Stimulated activated CD4-positive, alpha-beta T cell treated with anti-CD3 and anti-CD28 coated beads, Interleukin-2, amount 100 ng/mL, for 48 hours (primary cell): ENCODE measurements at places on chromosomes 1 and 21.

DNA sequence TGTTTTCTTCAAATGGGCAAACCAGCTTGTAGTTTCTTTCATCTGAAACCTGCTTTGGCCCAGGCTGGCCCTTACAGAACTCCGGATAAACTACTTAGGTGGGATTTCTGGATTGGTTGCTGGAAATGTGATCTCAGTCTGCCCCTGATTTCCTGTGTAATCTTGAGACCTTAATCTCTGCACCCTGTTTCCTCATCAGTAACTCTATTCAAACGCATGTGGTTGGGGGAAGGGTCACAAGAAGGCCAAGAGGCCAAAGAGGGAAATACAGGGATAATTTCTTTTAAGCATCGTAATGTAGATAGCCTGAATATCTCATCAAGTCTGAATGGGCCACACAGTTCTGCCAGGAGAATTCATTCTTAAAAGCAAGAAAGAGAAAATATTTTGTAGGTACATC lies 483.6 kb downstream of the LTN1 start:
- no peak for DNase-seq

DNA sequence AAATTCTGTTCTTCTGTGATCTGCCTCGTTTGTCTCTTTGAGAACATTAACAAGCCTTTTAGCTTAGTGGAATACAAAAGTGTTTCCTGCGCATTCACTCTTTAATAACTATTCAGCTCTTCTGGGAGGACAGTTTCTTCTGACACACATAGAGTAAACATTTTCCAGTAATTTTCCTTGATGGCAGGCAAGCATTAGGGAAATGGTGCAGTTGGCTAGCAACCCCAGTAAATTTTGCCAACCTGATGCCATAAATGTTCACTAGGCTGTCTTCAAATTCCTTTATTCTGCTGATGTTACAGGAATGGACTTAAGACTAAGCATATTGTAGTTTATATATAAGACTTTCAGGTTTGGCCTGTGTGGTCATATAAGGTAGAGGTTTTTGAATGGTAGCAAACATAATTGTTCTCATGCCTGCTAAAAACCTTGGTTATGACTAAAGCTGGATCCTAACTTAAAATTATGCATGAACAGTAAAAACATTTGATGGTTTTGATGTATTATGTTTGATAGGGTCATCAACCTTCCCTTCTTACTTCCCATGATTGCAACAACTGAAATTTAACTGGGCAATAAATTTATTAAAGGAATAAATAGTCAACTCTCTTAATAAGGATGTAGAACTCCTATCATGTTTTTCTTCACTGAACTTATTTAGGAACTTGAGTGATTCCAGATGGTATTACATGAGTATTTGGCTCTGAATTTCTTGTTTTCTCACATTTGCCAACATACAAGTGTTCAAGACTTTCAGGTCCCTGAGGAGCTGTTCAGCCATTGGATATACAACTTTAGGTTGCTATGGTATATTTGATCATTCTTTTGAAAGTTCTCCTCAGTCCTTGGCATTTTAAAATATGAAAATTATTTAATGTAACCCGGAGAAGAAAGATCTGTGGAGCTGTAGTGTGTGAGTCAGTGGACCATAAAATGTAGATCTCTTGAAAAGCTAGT lies 223.4 kb downstream of the FMN2 start:
- no peak for DNase-seq

- no peak for DNase-seq
Observed at GRCh38 chr1:234603221-234604204, 6.5 kb downstream of the IRF2BP2 start.

DNA sequence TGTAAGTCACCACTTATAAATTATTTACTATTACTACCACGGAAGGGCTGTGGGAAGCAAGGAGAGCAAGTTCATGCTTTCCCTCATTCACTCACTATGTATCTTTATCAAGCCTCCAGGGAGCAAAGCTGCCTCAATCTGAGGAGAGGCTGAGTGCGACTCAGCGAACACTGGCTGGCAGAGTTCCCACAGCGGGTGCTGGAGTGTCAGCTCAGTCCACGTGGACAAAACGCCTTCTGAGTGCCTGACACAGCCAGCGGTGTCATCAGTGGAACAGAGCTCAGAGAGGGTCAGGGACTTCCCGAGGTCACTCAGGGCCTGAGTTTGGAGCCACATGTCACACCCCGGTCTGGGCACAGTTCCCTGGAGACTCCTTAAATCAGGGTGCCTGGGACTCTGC lies 16.9 kb downstream of the MATN1 start:
- DNase-seq, result no peak

GRCh38 chr1:20732071-20732587 lies 374 bp downstream of the SH2D5 start:
- DNase-seq, result peak; percentile 38

- DNase-seq, result no peak
Observed at GRCh38 chr1:218482683-218483082, 137.5 kb downstream of the TGFB2 start.

GRCh38 chr1:153608742-153609584 lies 4.0 kb downstream of the S100A16 start:
- DNase-seq, result no peak

GRCh38 chr1:164480285-164480907 lies 78.6 kb upstream of the PBX1 start:
- no peak for DNase-seq

GRCh38 chr1:235775246-235775860 lies 91.4 kb downstream of the LYST start:
- DNase-seq, result no peak

DNA sequence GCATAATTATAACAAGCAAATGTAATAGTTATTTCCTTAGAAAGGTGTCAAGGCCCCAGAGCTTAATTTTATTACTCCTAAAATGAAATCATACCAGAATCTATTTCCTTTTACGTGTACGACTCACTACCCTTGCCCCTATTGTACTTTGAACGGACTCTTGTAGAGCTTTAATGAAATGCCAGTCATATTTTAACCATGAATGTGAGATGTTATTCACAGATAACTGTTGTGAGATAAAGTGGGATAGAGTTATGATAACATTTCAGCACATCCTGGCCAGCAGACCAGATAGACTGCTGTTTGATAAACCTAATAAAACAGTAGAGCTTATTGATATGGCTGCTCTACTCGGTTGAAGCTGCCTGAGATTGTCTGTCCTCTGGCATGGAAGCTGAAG lies 500.8 kb upstream of the PBX1 start:
- DNase-seq, result no peak

- DNase-seq, result no peak
Observed at GRCh38 chr1:240831191-240831631, 219.3 kb upstream of the GREM2 start.

- no peak for DNase-seq
Observed at GRCh38 chr1:36913016-36913415, 121.3 kb downstream of the GRIK3 start.

- no peak for DNase-seq
Observed at GRCh38 chr1:171403393-171403792, 81.9 kb upstream of the PRRC2C start.

GRCh38 chr1:222266223-222267196 lies 281.4 kb downstream of the HHIPL2 start:
- DNase-seq, result no peak

- DNase-seq, result no peak
Observed at GRCh38 chr1:160208557-160209320, 3.6 kb downstream of the PEA15 start.

GRCh38 chr1:177315261-177315660 lies 144.5 kb downstream of the BRINP2 start:
- no peak for DNase-seq

DNA sequence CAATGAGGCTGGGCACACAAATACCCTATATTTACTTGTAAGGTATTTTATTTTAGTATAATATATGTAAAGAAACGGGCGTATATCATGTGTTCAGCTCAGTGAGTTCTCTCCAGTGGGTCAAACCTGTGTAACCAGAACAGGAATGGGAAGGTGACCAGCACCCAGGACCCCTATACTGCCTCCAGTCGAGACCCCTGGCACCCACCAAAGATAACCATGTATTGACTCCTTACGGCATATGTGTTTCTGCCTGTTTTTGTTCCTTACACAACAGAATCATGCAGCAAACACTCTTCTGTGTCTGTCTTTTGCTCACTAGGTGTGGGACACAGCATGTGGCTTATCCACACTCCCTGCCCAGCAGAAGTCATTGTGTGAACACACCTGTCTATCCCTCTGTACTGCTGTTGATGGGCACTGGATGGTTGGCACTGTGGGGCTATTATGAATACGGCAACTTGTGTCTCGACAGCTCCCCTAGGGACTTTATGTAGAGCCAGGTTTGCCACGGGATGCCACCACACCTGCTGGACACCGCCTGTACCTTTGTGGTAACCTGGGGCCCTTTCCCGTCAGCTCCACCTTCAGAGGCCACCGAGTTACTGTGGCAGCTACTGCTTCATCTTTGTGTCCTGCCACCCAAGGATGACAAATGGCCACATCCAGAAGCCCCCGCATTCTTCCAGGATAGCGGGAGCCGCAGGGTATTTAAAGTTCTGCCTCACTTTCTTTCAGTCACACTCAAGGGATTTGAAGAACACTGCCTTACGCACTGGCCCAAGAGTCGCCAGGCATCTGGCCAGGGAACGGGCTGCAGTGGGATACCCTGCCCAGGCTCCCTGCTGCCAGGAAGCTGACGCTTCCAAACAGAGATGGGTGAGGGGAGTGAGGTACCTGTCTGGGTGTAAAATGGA lies 23.5 kb upstream of the C2CD2 start:
- no peak for DNase-seq

DNA sequence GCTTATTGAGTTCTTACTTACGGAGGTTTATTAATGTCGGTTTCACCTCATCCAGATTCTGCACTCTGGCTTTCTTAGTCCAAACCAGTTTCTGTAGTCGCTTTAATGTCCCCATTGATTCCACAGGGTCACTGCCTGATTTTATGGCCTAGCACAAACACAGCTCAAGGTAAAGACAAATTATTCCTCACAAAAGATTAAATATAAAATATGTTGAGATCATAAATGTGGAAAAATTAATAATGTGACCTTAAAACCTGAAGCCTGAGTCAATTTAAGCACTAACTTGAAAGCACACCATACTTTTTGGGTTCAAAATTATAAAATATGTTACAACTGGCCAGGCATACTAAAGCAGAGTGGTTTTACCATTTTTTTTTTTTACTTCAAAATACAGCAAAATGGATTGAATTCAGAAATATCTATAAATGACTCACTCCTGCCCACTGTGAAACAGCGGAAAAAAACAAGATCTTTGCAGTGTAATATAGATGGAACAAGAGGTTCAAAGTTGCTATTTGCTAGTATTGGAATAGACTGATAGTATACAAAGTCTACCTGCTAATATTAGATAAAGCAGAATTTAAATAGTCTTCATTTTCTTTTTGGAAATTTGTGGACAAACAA lies 37.6 kb upstream of the SAMSN1 start:
- DNase-seq, result no peak

DNA sequence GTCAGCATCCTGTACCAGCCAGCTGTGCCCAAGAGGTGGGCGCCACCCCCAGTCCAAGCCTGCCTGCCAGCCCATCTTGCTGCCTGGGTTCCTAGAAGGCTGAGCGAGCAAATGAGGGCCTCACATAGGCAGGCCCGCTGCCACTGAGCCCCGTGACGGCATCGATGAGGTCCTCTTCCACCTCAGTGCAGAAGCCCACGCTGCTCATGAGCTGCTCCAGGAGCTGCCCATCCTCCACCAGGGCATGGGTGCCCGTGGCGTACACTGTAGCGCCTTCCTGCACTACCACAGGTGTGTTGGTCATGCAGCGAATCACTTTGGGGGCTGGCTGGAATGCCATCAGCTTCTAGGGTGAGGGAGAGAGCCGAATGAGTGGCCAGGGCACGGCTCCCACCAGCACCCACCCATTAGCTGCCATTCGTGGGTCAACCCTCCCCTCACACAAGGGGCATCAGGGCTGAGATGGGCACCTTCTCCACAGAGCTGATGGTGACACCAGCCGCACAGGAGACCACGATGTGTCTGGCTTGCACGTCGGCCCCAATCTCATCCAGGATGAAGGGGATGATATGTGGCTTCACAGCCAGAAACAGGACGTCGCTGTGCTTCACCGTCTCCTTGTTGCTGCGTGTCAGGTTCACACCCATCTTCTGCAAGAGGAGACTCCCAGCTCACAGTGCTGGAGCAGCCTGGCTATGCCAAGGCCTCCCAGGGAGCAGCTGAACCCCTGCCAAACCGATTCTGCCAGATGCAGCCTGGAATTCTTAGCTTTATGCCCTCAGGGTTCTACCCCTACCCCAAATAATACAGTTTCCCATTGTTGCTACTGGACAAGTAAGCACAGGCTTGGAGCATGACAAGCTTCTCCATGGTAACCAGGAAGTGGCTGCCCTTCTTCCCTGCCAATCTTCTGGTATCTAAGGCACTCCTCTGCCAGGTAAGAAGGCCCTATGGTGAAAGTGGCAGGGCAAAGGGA lies 2.0 kb downstream of the PYCR2 start:
- DNase-seq, result no peak

- DNase-seq, result no peak
Observed at GRCh38 chr1:160748181-160748877, 9.3 kb downstream of the SLAMF7 start.

DNA sequence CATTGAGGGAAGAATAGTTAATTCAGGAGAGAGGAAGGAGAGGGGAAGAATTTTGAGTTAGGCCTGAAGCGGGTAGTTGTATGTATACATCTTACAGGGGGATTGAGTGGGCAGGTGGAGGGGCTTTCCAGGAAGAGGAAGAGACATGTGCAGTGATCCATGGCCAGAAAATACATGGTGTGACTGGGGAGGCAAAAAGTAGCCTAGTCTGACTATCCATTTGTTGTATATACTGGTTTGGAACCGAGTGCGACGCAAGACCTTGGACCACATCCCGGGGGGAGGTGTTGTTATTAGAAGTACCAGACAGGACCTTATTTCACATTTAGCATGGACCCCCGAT lies 158.3 kb downstream of the SDCCAG8 start:
- DNase-seq, result no peak

DNA sequence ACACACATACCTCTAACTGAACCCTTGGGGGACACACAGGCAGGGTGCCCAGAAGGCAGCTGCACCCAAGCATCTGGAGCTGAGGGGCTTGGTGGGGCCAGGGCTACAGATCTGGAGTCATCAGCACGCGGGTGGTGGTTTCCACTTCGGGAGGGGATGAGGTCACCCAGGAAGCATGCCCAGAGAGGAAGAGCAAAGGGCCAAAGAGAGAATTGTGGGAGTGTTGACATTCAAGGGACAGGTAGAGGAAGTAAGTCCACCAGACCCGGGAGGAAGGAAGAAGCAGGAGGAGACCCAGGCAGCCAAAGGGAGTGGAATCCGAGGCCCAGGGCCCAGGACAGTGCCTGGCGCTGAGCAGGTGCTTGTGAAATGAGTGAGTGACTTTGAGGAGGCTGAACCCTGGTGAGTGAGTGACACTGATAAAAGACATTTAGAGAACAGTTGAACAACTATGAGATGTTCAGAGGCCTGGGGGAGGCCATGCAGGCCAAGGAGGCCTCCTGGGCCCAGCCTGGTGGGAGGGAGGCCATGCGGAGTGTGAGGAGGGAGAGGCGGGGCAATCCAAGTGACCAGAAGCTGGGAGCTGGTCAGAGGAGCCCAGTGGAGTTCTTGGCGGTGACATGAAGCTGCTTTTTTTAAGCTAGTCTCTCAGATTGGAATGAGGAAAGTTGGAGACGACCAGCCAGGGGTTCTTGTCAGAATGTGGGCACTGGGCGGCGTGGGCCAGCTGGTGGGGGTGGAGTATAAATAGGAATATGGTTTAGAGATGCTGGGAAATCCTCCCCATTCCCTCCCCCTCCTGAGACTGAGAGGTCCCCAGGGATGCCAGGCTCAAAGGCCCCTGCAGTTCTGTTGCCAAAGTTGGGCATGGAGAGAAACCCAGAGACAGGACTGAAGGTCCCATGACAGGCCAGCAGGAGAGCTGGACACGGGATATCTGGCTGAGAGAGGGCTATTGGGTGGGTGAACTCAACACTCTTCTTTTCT lies 7.9 kb downstream of the CDK18 start:
- no peak for DNase-seq
